ENCODE measurements at places on chromosomes 11 and 22.

- no peak for DNase-seq
Measured at GRCh38 chr11:75721852-75722668, 4.4 kb downstream of the MOGAT2 start.

- peak; percentile 27 for DNase-seq
Measured at GRCh38 chr11:111586388-111586831, 15.8 kb upstream of the SIK2 start.

- DNase-seq: peak; percentile 52
Measured at GRCh38 chr11:113014262-113015097, 53.3 kb downstream of the NCAM1 start.

DNA sequence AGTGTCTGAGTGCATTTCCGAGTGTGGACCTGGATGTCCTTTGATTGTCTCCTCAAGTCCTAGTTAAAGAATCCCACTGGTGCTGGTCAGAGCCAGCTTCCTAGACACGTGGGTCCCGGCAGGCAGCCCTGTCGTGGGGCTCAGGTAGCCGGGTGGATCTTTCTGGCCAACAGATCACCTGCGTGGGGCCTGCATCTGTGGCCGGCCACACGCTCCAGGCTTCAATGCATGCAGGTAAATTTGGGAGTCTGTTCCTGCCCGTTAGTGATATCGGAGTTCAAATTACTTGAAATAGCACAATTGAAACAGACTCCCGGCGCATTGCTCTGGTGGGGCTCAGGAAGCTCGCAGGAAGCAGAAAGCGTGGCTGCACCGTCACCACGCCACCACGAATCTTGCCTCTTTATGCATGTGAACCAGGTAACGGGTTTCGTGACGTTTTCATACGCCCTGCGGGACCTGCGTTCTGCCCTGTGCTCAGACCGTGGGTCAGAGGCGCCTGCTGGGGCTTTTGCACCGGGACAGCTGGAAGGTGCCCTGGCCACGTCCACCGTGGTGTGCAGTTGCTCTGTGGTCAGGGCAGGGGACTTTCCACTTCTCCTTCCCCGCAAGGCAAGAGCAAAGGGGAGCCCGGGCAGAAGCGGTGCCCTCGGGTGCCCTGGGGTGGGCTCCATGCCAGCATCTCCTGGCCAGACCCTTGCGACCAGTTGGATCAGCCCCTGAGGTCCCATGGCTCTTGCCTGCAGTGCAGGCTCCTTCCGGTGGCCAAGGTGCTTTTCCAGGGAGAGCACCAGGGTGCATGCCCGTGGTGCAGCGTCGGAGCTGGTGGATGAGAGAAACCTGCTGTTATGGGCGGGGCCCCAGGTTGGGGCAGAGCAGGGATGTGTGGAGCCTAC is 803.5 kb downstream of the BRD1 start:
- no peak for DNase-seq

GRCh38 chr22:27336151-27337090 is 465.1 kb downstream of the MN1 start:
- no peak for DNase-seq

DNA sequence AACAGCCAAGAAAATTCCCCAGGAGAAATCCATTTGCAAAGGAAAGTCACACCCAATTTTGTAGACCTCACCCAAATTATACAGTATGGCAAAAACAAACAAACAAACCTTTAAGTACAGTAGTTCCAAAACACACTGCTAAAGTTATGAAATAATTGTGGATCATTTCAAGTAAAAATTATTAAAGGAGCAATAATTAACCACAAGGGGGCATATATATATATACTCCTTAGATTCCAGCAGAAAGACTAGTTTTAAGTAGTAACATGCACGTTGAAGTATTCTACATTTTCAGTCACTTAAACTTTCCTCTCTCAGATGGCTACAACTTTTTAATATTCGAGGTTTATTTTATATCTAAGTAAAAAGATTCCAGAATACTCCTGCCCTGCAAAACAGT is 26.8 kb downstream of the RNF141 start:
- no peak for DNase-seq

GRCh38 chr11:122937983-122938382 is 43.7 kb downstream of the BSX start:
- DNase-seq: no peak

GRCh38 chr22:40040927-40041326 is 46.2 kb downstream of the FAM83F start:
- DNase-seq: no peak

DNA sequence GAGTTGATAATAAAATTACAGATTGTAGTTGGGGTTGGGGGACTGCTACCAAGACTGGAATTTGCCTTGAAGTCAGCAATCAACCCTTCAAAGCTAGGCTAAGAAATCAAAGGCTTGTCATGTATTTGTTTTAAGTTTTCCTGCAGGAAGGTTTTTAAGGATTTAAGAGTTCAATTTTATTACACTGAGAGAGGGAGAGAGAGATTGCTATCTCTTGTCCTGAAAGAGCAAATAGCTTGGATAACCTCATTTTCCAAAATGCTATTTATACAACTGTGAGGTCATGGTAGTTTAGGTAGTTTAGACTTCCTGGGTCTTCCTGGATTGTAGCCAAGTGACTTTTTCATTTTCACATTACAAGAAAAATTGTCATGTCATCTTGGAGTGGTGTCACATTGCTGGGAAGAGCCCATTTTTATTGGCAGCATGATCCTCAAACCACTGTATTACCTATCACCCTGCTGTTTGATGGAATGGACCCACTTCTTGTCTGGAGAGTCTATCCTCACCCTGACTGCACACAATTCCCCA is 10.1 kb upstream of the PRSS23 start:
- DNase-seq: no peak

- DNase-seq: no peak
Measured at GRCh38 chr22:27331526-27332281, 469.9 kb downstream of the MN1 start.

DNA sequence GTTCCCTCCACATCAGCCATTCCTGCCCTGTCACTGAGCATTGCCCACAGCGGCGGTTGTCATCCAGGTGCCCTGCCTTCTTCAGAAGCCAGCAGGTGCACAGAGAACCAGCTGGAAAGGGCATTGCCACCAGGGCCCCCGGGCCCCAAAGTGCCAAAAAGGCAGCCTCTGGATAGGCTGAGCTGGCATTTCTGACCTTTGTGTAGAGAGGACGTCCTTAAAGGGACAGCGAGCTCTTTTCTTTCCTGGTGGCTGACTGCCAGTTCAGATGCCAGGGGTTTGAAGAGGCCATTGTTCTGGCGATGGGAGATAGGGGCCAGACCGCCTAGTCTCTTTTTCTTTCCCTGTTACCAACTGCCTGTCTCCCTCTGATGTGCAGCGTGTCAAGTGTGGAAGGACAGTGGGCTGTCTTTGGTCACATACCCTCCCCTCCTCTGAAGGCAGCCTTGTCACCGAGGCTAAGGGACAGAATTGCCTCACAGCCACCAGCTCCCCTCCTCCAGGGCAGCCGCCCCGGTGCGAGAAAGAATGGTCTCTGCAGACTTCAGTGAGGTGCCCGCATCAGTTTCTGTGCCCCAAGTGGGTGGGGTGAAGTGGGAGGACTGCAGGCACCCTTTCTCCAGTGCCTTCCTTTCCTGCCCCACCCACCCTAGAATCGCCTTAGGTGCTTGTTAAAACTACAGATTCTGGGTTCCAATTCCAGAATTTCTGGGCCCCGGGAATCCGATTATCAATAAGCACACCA is 109.6 kb downstream of the SCN3B start:
- DNase-seq: no peak

DNA sequence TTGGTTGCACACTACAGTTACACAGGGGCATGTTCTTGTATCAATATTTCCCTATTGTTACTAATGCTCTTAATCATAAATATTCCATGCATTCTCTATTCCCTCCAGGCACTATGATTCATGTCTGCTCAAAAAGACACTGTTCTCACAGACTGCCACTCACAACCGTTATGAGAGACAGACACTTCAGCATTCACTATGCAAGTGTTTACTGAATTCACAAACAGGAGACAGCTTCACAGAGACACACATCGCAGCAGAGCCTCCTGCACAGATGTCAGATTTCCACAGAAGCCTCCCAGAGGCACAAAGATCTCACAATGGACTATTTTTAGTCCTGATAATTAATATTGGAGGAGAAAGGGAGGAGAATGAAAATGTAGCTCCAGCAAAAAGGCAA is 930.4 kb downstream of the OPCML start:
- no peak for DNase-seq

DNA sequence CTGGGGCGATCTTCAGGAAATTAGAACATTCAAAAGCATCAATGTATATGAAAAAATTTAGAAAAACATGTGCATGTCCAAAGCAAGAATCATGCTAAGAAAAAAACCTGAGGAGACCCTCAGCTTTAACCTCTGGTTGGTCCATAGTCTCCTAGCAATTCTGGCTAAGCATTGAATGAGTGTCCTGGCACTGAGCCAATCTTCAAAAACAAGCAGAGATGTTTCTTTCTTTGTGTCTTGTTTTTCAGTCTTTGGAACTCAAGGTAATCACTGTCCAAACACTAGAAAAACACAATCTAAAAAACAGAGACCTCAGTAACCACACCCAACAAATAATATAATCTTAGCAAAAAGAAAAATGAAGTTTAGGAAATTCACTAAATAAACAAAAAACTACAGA is 205.4 kb upstream of the CARD18 start:
- DNase-seq: no peak

- DNase-seq: no peak
Measured at GRCh38 chr11:65213322-65214211, 31.8 kb downstream of the CAPN1 start.

Measured in NCI-H2081 treated with DMSO at 0.1 percent for 48 hours (cell line).